ENCODE measurements at places on chromosomes 6 and 20.

DNA sequence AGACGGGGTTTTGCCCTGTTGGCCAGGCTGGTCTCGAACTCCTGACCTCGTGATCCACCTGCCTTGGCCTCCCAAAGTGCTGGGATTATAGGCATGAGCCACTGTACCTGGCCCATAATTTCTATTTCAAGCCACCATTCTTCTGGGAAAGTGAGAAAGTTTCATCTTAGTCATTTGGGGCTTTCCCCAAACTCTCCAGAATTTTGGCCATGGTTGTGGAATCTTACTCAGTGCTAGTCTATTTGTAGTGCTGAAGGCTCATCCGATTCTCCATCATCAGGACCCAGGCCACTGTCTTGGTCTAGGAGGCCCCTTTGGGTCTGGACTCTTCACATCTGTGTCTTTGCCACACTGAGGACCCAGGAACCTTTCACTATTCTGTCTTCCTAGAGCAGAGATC lies 164.9 kb downstream of the EYA2 start:
- no peak for DNase-seq

- no peak for DNase-seq
Observed at GRCh38 chr6:117233145-117233544, 32.2 kb upstream of the VGLL2 start.

DNA sequence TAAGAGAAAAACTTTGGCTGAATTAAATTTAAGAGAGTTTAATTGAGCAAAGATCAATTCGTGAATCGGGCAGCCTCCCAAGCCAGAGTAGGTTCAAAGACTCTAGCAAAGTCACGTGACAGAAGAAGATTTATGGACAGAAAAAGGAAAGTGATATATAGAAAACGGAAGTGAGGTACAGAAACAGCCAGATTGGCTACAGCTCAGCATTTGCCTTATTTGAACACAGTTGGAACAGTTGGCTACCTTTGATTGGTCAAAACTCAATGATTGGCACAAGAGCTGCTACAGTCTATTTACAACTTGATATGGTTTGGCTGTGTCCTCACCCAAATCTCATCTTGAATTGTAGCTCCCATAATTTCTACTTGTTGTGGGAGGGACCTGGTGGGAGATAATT lies 102.6 kb downstream of the PLG start:
- DNase-seq = no peak

GRCh38 chr6:53335224-53335994 lies 13.3 kb downstream of the ELOVL5 start:
- no peak for DNase-seq

- DNase-seq = no peak
Observed at GRCh38 chr20:37179683-37180524, 556 bp upstream of the MROH8 start.

DNA sequence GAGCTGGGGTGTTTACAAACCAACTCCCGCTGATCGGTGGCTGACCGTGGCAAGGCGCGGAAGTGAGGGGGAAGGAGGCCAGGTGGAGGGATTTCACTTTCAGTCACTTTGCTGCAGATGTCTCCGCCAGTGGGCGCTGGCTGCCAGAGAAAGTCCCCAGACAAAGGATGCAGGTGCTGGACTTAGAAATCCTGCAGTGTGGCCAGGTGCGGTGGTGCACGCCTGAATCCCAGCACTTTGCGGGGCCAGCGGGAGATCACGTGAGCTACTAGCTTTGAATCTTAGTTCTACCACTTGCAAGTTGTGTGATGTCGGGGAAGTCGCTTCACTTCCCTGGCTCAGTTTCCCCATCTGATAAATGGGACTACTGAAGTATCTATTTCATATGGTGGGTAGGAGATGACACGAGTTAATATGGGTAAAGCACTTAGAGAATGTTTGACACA lies 180.4 kb downstream of the ZNF217 start:
- peak; percentile 87 for DNase-seq

DNA sequence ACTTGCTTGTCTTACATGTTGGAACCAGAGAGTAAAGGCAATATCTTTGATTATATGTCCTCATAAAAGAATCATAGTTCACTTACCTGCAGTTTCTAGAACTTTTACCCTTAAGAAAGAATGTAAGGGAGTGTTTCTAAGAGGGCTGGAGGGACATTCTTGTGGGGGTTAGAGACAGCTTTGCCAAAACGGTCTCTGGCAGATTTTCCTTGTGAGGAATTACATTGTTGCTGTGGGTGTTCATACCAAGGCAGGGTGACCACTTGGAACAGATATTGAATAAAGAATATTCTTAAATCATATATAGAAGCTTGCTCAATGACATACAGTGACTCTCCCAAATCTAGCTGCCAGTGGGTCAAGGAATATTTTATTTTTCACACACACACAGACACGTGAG lies 517.6 kb upstream of the SOX4 start:
- no peak for DNase-seq

GRCh38 chr6:120260636-120261035 lies 911.1 kb upstream of the MAN1A1 start:
- DNase-seq = no peak

DNA sequence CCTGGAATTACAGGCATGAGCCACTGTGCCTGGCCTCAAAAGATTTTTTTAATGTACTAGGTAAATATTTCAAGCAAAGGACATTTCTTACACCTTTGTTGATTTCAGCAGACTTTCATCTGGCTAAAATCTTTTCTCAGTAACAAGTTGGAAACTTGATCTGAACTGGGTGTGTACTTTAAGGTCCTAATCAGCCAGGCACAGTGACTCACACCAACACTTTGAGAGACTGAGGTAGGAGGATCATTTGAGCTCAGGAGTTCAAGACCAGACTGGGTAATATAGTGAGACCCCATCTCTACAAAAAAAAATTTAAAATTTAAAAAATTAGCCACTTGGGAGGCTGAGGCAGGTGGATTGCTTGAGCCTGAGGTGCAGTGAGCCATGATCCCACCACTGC lies 7.0 kb upstream of the RALGAPA2 start:
- DNase-seq = no peak

DNA sequence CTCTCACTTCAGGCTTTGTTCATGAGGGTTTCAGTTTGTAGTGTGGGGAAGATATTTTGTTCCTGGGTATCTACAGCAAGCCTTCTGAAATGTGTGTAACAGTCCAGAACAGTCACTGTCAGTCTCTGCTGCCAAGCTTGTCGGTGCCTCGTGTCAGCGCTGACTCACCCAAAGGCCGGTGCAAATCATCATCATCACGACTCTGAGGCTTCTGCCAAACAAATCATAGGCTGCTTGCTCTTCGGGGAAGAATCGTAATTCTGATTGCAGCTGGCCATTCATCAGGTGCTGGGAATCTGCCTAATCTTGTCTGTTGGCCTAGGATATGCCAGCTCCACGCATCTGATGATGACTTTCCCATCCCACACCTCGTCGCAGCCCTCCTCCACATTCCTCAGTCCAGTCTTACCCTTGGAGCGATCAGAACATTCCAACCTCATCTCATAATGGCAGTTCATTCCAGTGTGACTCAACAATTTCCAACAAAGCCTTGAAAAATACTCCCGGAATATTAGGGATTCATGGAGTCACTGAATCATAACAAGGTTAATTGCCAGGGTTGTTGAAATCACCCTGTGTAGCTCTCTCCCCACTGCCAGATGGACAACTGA lies 40.9 kb downstream of the ALDH8A1 start:
- DNase-seq = no peak

DNA sequence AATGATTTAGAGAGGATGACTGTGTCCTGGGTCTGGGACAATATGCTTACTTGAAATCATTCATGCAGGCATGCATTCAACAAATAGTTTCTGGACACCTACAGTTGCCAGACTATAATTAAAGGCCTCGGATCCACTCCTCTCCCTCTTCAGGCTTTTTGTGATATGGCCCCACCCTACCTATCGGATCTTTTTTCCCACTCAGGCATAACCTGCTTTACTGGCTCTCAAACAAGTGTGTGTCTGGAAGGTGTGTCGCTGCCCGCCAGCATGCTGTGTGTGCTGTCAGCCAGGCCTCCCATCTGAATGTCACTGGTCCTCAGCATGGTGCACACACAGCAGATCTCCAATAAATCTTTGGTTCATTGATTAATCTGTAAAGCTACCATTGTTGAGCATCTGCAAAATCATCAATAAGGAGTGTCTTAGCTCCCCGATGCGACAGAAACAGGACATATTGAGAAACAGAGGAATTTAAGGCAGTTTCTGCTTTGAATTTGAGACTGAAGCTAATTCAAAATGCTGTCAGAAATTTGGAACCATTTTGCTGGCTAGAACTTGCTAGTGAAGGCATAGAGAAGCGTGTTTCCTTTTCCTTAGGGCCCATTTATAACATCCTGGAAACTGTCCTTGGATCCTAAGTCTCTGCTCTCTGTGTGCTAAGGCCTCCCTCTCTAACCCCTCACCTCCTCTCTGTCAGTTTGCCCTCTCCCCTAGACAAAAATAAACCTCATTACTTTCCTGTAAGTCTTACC lies 23.5 kb upstream of the CCN6 start:
- no peak for DNase-seq

DNA sequence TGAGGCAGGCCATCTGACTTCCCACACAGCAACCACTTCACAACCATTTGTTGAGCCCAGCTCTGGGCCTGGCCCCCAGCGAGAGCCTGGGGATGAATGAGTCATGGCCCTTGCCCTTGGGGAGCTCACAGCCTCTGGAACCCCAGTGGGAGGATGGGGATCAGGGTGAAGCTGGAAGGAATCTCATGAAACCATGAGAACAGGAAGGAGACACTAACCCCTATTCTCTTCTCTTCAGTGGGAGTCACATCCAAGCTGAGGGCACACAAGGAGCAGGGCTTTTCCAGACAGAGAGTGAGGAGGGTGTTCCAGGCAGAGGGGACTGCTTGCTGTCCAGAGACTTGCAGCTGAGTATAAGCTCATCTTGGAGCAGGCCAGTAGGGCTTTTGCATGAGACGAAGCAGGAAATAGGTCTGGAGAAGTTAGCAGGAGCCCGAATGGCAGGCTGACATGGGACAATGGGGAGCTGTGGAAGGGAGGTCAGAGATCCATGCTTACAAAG lies 7.5 kb downstream of the FOXS1 start:
- DNase-seq = no peak

DNA sequence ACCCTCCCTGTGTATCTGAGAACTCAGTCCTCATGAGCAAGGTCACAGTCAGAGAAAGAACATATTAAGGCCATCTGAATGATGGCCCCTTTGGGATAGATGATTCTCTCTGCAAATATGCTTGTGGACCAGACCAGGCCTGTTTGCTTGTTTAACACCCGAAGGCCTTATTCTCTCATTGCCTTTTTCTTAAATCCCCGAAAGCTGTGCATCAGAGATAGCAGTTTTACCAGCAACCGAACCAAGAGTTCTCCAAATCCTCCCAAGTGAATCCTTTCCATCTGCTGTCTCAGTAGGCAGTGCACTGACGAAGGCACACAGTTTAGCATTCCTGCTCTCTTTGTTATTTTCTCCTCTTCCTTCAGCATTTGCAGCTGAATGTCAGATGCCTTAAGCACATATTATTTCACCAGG lies 79.8 kb downstream of the TRMT6 start:
- no peak for DNase-seq

GRCh38 chr6:30356536-30356935 lies 11.6 kb downstream of the RPP21 start:
- no peak for DNase-seq

- no peak for DNase-seq
Observed at GRCh38 chr6:43779852-43780236, 9.8 kb downstream of the VEGFA start.

DNA sequence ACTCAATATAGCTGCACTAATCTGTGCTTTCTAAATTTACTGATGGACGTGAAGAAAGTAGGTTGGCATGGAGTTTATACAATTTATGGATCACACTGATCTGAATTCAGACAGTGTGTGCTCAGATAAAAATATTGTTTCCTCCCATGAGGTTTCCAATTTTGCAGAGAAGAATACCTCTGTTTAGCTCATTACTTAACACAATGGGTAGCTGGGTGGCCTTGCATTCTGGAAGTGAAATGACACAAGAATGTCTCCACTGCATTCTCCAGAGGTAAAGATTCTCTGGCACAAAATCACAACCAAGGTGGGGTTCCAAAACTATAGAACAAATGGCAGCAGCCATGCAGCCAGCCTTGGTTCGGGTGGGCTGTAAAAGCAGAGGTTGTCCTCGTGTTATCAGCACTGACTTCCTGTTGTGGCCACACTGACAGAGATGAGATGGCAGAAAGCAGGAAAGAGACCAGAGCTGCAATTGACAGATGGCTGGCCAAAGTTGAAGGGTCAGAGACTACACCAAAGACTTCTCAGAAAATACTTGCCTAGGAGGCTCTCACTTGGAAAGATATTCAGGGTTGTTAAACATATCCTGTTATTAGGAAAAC lies 50.2 kb downstream of the HDAC2 start:
- no peak for DNase-seq

DNA sequence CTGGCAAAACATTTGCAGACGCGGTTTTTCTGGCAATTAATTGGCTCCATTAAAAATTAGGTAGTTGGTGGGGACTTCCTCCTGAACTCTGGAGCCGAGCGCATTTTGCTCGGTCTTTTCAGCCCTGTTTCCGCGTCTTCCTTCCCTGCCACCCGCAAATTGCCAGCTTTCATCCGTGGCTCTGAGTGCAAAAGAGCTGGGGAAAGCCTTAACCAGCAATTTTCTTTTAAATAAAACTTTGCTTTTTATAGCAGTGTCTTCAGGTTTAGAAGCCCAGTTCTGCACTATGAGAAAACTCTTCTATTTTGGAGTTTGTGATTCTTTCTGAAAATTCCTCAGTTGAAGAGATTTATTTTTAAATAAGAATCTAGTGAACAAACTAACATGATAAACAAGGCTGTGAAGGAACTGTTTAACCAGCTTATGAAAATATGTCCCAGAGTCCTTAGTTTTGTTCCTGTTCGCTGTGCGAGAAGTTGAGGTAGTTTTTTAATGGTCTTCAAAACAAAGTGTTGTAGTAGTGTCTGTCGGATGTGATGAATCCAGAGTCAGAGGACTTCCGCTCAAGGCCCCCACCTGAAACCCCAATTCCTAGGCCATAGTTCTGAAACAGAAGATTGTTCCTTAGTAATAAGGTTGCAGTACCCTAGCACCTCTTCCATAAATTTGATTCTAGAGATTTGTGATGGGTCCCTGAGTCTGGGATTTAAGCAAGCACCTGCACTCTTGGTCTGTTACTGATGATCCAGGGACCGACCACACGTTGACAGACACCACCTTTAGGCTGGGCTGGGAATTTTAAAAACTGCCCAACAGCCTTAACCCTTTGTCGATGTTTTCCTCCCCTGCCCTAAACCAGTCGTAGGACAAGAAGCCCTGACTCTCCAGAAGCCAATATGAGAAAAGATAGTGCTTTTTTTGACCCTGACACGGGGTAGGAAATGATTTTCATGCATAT lies 950 bp downstream of the KCTD20 start:
- DNase-seq = no peak

DNA sequence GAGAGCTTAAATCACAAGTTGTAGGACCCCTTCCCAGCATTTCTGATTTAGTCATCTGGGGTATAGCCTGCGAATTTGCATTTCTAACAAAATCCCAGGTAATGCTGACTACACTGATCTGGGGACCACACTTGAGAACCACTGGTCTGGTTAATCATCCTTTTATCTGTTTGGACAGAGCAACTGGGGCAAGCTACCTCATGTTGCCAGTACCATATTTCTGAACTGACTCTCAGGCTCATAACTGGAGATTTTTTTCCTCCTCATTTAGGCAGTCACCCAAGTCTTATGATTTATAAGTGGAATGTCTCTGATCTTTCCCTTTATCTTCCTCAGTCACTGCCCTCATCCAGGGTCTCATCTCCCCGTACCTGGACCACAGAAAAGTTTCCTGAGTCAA lies 12.0 kb upstream of the GTF3C6 start:
- DNase-seq = no peak

- DNase-seq = no peak
Observed at GRCh38 chr6:105949869-105950268, 136.3 kb upstream of the PRDM1 start.

Measured in iPS DF 6.9 (cell line).